Panc1 (cell line): ENCODE measurements at places on chromosomes 2 and 18.

DNA sequence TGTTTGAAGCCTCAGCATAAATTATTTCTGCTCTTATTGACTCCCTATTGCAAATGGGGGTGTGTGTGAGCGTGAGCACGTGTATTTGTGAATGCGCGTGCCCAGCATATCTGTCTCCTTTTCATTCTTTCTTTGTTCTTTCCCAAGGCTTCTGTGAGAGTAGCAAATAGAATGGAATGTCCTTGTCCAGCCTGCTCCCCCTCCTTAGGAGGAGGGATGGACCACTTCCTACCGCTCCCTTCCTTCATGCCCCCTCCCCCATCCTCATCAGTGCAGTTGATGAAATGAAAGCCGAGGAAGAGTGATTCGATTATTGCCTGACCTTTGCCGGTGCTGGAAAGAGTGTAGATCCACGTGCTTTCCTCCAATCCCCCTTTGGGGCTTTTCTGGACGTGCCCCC lies 102.0 kb downstream of the CPO start:
- DNase-seq = no peak

DNA sequence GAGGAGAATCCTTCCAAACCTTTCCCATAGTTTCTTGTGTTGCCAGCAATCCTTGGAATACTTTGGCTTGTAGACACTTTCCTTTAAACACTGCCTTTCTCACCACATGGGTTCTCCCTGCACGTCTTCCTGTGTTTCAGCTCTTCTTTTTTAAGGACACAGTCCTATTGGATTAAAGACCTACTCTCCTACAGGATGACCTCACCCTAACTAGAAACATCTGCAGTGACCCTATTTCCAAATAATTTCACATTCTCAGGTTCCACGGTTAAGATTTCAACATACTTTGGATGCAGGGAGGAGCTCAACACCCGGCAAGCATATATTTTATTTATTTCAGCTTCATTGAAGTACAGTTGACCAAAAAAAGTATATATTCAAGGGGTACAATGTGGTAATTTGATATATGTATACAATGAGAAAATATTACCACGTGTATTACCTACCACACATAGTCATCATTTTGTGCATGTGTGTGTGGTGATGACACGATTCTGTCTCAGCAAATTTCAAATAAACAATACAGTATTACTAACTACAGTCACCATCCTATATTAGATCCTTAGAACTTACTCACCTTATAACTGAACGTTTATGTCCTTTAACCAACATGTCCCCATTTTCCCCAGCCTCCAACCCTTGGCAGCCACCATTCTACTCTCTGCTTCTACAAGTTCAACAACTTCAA lies 745.0 kb downstream of the CBLN2 start:
- DNase-seq = no peak

DNA sequence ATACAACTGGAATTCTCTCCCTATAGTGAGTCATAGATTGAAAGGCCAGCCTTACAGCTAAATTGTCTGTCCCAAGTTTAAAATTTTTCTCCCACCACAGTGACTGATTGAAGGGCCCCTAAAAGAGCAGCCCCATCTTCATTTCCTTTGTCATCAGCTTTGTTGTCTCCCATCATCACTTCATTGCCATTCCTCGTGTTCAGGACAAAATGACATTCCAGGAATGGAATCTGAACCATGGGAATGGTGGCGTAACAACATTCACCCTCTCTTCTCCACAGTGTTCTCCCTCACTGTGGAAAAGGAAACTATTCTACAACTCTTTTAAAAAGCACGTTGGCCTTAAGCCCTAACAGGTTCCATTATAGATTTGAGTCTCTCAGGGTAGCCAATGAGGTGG lies 52.1 kb downstream of the PSTPIP2 start:
- DNase-seq = no peak

GRCh38 chr2:15363734-15364133 lies 197.4 kb downstream of the NBAS start:
- DNase-seq = no peak

- no peak for DNase-seq
Observed at GRCh38 chr18:33735428-33735827, 157.4 kb downstream of the ASXL3 start.

- DNase-seq = no peak
Observed at GRCh38 chr2:235300368-235301201, 193.3 kb upstream of the AGAP1 start.

DNA sequence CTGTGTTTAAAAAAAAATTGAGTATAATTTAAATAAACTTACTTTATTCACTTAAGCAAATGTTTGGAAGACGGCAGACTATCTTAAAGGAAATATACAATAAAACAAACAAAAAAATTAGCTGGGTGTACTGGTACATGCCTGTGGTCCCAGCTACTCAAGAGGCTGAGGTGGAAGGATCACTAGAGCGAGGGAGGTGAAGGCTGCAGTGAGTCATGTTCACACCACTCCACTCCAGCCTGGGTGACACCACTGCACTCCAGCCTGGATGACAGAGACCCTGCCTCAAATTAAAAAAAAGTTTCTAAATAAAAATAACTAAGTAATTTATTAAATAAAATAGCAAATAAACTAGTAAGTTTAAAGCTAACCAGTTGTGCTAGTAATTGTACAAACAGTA lies 7.5 kb downstream of the PUM2 start:
- DNase-seq = no peak

DNA sequence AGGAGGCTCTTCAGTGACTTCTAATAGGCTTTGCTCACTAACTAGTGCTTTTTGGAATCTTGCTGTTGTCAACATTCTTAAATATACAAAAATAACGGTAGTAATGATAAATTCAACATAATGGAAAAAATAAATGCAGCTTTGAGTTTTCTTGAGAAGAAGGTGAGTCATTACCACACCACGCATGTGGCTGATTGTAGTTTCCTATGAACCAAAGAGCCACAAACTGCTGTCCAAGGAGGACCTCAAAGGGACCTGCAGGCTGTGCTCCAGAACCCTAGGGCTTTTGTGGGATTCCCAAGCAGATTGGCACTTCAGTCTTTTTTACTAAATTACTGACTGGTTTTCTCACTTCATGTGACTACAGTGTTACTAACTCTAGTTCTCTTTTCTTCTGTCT lies 66.7 kb downstream of the TPGS2 start:
- DNase-seq = no peak
